CD4-positive, alpha-beta T cell treated with Interleukin-15 for 4 hours (primary cell): ENCODE measurements at places on chromosomes 3 and 15.

DNA sequence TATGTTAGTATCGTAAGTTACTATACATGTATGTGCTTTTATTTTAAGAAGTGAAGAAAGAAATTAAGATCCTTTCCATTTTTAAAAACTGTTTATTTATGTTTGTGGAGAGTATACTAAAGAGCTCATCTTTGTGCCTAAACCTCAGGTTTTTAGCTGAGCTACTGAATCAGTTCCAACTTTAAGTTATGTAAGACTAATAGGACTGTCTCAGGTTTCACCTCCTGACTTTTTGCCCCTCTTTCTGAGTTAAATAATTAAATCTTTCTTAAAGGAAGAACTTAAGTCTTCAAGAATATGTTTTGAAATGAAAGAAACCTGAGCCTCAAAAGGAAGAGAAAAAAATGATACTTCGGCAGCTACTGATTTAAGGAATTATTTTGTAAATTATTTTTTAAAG, 2.6 kb downstream of the SLMAP start:
- DNase-seq, result no peak

- DNase-seq, result peak; percentile 59
These were observed 18.4 kb downstream of the GYG1 start for GRCh38 chr3:149009732-149010131.

DNA sequence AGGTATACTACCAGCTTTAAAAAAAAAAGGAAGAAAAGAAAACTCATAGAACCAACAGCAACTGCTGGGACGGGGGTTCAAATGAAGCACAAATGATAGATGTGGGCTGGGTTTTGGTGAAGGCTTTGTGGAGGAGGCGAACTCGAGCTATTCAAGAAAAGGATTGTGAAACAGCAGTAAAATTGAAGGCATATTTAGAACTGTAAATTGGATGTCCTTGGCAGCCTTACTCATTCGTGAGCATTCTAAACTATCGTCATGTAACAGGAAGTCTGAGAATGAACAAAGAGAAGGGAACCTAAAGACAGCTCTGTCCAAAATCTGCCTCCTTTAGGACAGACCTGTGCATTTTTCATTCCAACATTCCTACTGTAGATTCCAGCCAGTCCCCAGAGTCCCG, 97.8 kb downstream of the LARS2 start:
- no peak for DNase-seq

DNA sequence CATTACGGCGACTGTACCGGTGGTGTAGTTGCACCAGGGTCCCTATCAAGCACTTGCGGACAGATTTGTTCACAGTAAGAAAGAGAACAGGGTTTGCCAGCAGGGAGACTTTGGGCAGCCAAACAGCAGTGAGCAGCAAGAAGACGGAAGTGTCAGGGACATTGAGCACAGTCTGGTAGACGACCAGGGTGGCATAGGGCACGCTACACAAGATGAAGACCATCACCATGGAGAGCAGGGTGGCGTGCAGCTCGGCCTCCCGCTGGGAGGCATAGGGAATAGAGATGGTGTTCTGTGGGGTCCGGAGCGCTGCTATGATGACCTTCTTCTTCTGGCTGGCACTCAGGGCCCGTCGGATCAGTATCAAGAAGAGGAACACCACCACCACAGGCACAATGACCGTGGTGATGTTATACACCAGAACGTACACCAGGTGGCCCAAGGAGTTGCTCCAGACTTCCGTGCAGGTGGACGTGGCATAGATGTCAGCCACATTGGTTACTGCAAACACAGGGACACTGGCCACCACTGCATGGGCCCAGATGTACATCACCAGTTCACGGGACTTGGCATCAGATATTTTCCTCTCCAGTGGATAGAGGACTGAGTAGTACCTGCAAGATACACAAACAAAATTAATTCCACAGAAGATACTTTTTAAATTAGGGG, 19.1 kb upstream of the FSIP1 start:
- DNase-seq, result no peak

DNA sequence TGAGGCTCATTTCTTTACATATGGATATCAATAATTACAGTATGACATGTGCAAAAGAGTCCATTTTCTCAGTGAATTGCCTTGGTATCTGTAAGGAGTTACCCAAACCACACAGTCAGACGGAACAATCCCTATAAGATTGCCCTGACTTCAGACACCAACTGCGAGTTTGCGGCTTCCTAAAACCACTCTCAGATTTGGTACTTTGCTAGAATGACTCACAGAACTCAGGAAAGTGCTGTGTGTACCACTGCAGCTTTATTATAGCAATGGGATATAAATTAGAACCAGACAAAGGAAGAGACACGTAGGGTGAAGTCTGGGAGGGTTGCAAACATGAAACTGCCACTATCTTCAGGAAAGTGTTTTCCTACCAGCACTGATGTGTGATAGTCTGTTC, 45.8 kb upstream of the ATP13A3 start:
- DNase-seq, result no peak

GRCh38 chr15:58313810-58314592, 117.8 kb upstream of the LIPC start:
- DNase-seq, result no peak

DNA sequence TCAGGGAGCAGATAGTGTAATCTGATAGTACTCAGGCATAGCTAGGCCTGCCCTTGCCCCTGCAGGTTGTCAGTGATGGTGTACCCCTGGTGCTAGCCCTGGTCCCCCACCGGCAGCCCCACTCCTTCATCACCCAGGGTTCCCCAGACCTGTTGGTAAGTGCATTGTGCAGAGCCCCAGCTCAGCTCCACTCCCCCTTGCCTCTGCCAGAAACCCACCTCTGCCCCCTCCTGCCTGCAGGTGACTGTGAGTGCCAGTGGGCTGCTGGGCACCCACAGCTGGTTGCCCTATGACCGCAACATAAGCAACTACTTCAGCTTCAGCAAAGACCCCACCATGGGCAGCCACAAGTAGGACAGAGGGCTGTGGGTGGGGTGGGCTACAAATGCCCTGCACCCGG, 27.5 kb downstream of the NBEAL2 start:
- no peak for DNase-seq

GRCh38 chr15:49436751-49437150, 13.7 kb downstream of the FGF7 start:
- no peak for DNase-seq

DNA sequence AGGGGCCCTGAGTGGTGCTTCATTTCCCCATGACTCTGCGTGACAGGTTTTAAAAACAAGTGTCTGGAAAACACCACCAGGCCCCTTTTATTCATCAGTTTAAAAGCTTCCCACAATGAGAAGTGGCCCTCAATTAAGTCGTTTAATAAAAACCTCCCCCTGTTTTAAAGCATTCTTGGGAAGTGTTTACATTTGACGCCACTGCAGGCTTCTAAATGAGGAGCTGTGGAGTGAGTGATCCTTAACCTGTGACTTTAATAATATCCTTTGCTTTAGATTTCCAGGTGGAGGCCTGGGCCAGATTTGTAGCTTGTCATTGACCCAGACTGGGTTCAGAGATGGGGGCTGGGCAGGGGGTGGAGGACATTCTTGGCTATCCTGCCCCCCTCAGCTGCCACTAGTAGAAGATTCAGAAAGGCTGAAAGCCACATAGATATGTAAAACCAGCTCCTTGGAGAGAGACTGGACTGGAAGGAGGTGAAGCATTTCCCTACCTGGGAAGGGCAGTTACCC, 11.3 kb downstream of the CGNL1 start:
- no peak for DNase-seq

DNA sequence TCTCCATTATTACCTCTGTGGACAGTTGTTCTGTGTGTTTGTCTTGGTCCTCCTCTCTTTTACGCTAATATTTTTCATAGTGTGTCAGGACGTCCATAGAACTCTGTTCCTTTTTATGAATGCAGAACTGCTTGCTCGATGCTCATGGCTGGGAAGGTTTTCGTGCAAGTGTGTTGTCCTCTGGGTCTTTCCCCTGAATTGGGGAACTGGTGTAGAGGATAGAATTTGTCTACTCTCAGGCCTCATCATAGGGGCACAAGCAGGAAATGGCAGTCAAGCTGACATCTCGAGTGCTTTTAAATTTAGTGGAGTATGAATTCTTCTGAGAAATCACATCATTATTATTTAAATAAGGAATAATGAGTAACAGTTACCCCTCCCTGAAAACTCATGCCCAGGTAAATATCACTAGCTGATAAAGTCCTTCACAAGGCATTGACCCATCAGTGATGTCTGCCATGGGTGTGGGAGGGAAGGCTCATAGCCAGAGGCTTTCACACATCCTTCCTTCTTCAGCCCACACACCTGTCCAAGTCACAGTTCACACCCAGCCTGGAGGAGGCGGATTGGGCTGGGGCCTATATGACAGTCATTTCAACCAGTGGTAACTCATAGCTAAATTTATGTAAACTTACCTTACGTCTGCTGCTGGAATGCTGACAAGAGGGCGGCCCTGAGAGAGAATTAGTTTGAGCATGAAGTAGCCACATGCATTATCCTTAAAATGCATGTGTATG, 226.1 kb downstream of the PLCL2 start:
- DNase-seq, result no peak
